ENCODE measurements at places on chromosomes 13 and 19.
A peak's percentile ranks its signal among the peaks of the same experiment; 100 is the strongest.

- no peak for DNase-seq
Measured at GRCh38 chr13:25887962-25888655, 163.7 kb downstream of the SHISA2 start.

DNA sequence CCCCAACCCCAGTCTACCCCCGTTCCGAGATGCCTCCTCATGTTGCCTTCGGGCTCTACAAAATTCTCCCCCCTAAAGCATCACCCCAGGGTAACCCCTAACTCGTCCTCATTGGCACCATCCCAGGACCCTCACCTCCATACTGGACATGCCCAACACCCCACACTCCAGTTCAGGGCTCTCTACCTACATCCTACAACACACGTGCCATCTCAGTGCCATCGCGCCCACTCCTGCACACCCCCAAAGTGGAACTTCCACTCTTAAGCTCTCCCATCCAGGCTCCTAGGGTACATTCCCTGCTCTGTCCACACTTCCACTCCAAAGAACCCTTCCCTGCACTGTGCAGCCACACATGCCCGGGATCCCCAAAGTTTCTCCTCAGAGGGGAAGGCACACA lies 827 bp upstream of the FKRP start:
- no peak for DNase-seq

DNA sequence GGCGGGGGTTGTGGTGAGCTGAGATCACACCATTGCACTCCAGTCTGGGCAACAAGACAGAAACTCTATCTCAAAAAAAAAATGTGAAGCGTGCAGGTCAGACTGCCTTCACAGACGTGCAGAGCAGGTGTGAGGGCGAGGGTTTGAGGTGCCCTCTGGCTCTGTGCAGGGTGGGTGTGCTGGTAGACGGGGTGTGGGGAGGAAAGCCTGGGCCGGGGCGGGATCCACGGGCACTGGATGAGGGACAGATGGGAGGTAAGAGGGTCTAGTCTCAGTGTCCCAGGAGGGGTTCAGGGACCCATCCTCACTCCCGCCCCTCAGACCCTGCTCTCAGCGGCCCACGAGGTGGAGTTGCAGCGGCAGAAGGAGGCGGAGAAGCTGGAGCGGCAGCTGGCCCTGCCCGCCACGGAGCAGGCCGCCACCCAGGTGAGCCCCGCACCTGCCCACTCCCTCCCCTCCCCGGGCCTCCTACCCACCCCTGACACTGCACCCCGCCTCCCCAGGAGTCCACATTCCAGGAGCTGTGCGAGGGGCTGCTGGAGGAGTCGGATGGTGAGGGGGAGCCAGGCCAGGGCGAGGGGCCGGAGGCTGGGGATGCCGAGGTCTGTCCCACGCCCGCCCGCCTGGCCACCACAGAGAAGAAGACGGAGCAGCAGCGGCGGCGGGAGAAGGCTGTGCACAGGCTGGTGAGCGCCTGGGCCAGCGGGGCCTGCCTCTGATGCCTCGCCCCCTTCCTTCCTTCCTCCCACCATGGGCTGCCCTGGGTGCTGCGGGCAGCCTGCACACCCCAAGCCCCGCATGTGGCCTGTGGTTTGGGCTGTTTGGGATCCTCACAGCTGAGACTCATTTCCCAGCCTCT lies 9.1 kb downstream of the NOP53 start:
- DNase-seq, result no peak

- DNase-seq, result no peak
Measured at GRCh38 chr19:34128558-34129250, 43.6 kb upstream of the LSM14A start.

GRCh38 chr13:85040215-85040614 lies 759.0 kb downstream of the SLITRK6 start:
- no peak for DNase-seq

DNA sequence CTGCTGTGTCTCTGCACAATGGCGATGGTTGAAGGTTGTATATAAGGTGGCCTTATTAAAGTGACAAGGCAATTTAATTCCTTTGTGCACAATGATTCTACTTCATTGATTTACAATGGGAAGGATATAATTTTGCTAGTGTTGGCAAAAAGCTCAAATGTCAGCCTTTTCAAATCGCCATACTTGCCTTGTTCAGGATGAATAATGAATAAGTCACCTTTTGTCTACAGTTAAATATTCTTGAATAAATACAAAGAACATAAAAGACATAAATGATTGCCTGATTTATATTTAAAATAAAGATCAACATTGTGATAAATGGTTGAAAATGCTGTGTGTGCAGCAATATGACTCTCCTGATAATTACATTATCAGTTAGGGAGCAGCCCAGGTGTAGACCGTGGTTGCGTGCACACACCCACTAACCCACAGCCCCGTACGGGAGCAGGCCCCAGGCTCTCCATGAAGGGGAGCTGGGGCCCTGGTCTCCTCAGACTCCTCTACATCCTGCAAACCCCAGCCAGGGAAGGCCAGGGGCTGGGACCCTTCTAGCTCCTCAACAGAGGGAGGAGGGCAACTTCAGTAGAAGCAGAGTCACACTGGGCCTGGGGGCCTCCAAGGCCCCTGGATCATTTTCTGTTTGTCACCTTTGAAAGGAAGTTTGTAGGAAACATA lies 64.9 kb downstream of the TEX29 start:
- DNase-seq, result no peak

- DNase-seq, result peak; percentile 96
Measured at GRCh38 chr19:6279931-6280591, at the start of gene MLLT1. Gene MLLT1, minus strand, starts transcription at chr19:6279975. Its CDS starts 191 bp downstream, at chr19:6279784.

- no peak for DNase-seq
Measured at GRCh38 chr13:94382517-94382916, 97.0 kb downstream of the DCT start.

- no peak for DNase-seq
Measured at GRCh38 chr13:72657379-72657778, 70.0 kb downstream of the MZT1 start.

- DNase-seq, result no peak
Measured at GRCh38 chr13:45851956-45852355, 403 bp upstream of the SIAH3 start.

DNA sequence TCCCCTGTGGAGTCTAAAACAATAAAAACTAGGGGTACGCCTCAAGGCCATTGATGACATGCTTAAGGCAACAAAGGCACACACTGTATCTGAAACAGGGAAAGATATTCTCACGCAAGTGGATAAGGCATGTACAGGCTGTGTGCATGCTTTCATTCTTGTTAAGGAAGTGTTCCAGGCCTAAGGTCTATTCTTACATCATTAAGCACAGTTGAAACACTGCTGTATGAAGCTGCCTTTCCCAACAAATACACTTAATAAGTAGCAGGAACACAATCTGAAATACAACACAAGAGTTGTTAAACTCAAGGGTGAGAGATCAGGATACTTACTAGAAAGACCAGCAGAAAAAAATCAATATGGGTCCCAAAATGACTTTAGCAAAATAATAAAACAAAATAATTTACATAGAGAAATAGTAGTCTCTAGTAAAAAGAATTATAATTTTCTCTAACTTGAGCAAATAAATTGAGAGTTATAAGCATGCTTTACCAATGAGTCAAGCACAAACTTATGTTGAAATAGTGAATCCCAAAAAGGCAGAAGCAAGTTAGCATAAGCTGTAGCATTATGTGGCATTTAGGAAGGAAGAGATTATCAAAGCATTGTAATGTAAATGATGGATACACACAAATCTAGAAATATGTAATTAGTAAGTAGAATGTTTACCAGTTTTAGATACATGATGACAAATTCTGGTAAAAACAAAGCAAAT lies 796.9 kb downstream of the SLITRK1 start:
- no peak for DNase-seq

- DNase-seq, result no peak
Measured at GRCh38 chr13:90538063-90538462, 809.4 kb upstream of the MIR17HG start.

All from stimulated activated CD4-positive, alpha-beta T cell treated with anti-CD3 and anti-CD28 coated beads, Interleukin-4, amount 100 ng/mL, for 24 hours (primary cell).